ENCODE measurements at places on chromosomes 6 and 20. TPM values are rescaled to one million over a fixed set of nuclear protein-coding genes. Genes with fewer than 3 reads are reported as not detected.

DNA sequence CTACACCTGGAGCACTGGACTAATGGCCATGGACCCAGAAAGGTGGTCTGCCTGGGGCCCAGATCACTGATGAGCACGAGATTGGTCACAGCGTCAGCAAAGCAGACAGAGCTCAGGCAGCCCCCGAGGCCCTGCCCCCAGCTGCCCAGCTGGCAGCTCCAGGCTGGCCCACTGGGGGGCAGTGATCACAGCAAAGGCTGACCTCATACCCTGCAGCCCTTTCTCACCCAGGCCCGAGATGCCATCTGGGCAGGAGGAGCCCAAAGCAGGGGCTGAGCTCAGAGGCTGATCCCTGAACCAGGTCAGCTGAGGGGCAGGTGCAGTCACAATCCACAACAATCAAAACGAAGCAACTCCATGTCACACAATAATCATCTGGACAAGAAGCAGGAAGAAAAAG, 4.1 kb downstream of the MAP1LC3A start:
- DNase-seq, result peak; percentile 28

- no peak for DNase-seq
Measured at GRCh38 chr20:33909331-33909921, 84.3 kb upstream of the RALY start.

DNA sequence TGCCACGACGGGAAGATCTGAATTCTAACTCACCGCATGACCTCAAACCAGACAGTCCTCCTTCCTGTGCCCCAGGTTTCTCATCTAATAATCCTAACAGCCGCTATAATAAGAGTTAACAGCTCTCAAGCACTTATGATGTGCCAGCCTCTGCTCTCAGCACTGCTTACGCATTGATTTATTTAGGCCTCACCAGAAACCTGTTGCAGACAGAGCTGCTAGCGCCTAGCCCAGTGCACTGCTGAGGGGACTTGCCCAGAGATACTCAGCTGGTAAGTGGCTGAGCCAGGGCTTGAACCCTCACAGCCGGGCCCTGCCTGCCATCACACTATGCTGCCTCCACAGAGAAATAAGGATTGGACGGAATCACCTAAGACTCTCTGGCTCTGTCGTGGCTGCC, 37.7 kb downstream of the GRM4 start:
- DNase-seq, result no peak

GRCh38 chr20:45293041-45294002, 13.3 kb upstream of the RBPJL start:
- DNase-seq, result peak; percentile 83

ERVFRD-1 gene
- not detected for polyA plus RNA-seq

LAMP5 gene
- polyA plus RNA-seq, result 0.35 TPM

SPTLC3 gene
- 3.2 TPM for polyA plus RNA-seq

SNAI1 gene
- polyA plus RNA-seq, result 7.8 TPM

ESR1 gene
- polyA plus RNA-seq, result 4.5 TPM

CAP2 gene
- 262 TPM for polyA plus RNA-seq

KHDC1L gene
- polyA plus RNA-seq, result not detected

DNA sequence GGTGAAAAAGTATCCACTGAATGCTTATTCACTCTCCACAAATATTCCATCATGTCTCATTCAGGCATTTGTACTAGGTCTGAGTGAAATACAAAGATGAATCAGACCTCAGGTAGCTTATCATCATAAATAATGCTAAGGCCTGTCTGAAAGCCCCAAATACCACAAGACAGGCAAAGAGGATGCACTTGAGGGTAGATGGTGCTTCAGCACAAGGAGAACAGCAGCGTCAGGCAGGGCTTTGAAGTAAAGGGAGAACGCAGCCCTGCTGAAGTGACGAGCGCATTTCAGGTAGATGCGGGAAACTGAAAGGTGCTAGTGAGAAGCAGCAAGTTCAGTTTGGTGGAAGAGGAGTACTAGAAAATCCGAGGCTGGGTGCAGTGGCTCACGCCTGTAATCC, 38.7 kb downstream of the MAP3K5 start:
- DNase-seq, result no peak

BPIFA1 gene
- polyA plus RNA-seq, result not detected

CEP85L gene
- 22.2 TPM for polyA plus RNA-seq

- DNase-seq, result no peak
Measured at GRCh38 chr6:149755300-149756260, 6.0 kb downstream of the PCMT1 start.

GRCh38 chr6:97437087-97437486, 154.1 kb upstream of the MMS22L start:
- peak; percentile 30 for DNase-seq

DNA sequence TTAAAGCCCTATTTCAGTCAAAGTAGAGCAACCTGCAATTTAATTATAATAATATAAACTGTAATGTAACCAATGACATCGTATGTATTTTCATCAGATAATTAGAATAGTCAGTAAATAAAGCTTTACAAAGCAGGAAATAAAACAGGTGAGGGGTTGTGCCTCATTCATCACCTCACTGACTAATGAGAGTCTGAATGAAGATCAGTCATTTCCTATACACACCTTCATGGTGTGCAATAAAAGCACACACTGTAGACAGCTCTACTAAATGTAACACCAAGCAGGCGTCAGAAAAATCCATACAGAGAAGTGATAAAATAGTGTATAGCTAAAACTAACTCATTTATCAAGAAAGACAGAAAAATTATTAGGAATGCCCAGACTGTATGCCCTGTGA, 105.9 kb downstream of the MAN1A1 start:
- DNase-seq, result no peak

ACTR5 gene
- polyA plus RNA-seq, result 6.4 TPM

MGME1 gene
- polyA plus RNA-seq, result 34.9 TPM

ZBTB24 gene
- polyA plus RNA-seq, result 2.6 TPM

SLC35D3 gene
- polyA plus RNA-seq, result 3.8 TPM

DNA sequence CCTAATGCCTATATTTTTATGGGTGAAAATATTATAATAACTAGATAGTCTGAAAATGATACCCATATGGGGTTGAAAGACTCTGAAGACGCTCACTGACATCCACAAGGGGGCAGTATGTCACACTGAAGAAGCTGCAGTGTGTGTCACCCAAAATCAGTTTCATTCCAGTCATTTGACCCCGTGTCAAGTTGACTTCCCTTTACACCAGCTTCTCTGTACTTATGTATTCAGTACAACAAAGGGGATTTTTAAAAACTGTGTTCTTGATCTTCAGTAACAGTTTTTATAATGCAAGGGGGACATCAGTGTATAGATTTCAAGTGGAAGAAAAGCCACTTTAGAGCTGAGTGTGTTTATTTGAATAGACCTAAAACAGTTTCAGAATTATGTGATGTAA, 19.3 kb downstream of the FAXC start:
- DNase-seq, result peak; percentile 74

TRIM31 gene
- polyA plus RNA-seq, result not detected

NFATC2 gene
- 11.3 TPM for polyA plus RNA-seq

THBS2 gene
- 0.10 TPM for polyA plus RNA-seq

GRCh38 chr20:40019510-40019909, 669.5 kb downstream of the MAFB start:
- no peak for DNase-seq

DLGAP4 gene
- 63.3 TPM for polyA plus RNA-seq

- no peak for DNase-seq
Measured at GRCh38 chr20:59514554-59514953, 89.8 kb upstream of the PHACTR3 start.

CNBD2 gene
- polyA plus RNA-seq, result not detected

GRCh38 chr20:13422637-13423036, 201.6 kb downstream of the ISM1 start:
- no peak for DNase-seq

ALDH5A1 gene
- 10.4 TPM for polyA plus RNA-seq

C20orf144 gene
- polyA plus RNA-seq, result 1.4 TPM

Measured in cardiac muscle cell (in vitro differentiated cells and primary cell).